ENCODE measurements at places on chromosomes 3 and 15. TPM values are rescaled to one million over a fixed set of nuclear protein-coding genes. Genes with fewer than 3 reads are reported as not detected.

DNA sequence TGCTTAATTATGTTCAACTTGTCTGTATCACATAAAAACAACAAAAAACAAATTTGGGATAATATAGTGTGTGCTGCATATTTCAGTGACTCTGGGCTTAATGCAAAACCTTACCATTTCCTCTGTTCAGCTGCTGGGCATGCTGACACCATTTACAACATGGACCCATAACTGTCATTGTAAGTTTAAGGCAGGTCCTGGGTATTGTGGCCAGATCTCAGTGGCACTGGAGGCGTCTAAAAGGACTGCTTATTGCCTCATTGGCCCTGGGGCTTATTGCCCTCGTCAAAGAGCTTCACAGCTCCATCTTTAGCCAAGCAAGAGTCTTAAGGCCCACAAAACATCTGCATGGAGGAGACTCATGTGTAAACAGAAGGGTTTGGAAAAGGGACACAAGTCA, 390.2 kb downstream of the NR2F2 start:
- no peak for DNase-seq

TERC gene
- total RNA-seq: 78.7 TPM

- DNase-seq: peak; percentile 55
Observed at GRCh38 chr3:86995537-86995936, 4.6 kb upstream of the VGLL3 start.

CLDN11 gene
- total RNA-seq: 4.8 TPM

DNA sequence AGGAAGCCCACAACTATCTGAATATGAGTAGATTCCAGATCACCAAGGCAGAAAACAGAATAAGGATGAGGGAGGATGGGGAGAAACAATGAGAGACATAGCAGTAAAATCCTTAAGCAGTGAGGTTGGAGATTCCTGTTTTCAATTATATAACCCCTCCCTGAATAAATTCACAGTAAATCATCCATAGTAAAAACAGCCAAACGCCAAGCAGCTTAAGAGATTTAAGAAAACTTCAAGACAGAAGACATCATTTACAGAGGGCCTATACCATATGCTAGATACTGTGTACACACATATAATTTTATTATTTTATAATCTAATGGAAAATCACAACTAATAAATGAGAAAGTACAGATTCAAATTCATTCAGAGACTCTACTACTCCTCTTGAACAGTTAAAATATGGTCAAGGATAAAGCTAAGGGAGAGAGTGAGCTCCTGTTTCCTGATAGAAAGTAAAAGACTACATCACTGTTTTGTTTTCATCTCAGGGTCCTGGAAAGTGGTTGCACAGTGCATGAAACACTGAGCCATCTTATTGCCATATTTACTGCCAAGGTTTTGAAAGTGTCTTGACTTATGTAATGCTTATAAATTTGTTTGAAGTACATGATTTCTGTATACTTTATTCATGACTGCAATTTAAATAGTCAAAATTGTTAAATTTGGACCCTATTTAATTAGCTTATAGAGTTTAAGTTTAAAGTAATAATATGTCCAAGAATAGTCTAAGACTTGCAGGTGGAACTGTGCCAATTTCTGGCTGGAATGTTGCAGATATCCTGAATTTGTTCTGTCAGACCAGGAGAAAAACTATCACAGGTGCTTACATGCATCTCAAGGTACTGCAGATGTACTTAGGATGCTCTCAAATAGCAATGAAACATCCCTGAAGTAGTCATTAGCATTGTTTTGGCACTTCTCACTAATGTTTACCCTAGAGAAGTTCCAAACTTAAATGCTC, 141.4 kb downstream of the TBL1XR1 start:
- no peak for DNase-seq

DNA sequence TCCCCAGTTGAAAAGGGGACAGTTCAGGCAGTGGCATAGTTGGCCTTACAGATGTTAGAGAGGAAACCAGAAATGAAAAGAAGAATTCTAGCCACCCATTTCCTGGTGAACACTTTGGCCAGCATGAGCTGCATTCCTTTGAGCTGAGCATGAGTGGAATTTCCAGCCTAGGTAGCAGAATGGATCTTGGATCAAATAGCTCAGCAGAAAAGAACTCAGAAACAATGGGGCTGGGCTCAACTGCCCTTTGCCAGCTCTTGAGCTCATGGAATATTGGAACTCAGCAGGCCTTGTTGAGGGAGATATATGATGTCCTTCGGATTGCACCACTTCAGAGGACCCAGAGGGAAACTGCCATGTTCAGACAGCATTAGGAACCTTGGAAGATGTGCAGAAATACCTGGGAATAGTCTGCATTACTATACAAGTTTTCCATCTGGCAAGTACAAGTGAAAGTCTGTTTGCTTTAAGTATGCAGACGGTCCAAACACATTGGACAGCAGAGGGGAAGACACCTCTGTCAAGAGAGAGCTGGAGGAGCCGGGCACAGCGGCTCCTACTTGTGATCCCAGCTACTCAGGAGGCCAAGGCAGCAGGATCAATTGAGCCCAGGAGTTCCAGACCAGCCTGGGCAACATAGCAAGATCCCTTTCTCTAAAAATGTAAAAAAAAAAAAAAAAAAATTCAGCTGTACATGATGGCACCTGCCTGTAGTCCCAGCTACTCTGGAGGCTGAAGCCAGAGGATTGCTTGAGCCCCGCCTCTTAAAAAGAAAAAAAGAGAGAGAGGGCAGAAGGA, 3.1 kb upstream of the CDV3 start:
- DNase-seq: peak; percentile 78

SAMD7 gene
- total RNA-seq: not detected

DNA sequence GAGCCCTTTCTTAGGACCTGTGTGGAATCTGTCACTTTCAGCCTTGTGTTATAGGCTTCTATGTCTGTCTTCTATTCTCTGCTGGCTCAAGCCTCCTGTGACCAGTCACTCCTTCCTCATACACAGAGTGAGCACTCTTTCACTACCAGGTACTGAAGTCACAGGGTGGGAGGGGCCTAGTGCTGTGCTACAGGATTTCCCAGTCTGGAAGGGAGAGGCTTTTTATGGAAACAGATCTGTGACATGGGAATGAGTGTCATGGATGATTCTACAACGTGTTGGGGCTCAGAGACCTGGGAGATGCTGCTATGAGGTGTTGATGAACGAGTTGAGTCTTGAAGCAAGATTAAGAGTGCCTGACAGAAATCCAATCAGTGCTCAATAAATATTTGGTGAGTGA, 100.5 kb downstream of the PDCD6IP start:
- peak; percentile 42 for DNase-seq

- DNase-seq: no peak
Observed at GRCh38 chr3:66372681-66373350, 128.0 kb downstream of the LRIG1 start.

DNA sequence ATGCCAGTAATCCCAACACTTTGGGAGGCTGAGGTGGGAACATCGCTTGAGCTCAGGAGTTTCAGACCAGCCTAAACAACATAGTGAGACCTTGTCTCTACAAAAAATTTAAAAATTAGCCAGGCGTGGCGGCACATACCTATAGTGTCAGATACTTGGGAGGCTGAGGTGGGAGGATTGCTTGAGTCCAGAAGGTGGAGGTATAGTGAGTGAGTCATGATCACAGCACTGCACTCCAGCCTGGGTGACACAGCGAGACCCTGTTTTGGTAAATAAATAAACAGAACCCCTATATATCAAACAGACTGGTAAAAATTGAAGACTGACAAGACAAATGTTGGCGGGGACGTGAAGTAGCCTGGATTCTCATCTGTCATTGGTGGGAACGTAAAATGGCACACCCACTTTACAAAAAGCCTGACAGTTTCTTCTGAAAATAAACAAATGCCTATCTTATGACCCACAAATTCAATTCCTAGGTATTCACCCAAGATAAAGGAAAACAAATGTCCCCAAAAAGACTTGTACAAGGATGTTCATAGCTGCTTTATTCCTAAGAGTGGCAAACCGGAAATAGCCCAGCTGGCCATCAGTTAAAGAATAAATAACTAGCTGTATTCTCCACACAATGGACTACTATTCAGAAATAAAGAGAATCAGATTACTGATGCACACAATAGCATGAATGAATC, 47.0 kb upstream of the GK5 start:
- DNase-seq: no peak

EEF1AKMT4 gene
- 11.1 TPM for total RNA-seq

EPHA3 gene
- 0.04 TPM for total RNA-seq

- no peak for DNase-seq
Observed at GRCh38 chr3:9013782-9014563, 50.7 kb upstream of the RAD18 start.

EHHADH gene
- total RNA-seq: 5.5 TPM

BCL2A1 gene
- not detected for total RNA-seq

GRCh38 chr3:114307832-114308231, 14.0 kb downstream of the TIGIT start:
- DNase-seq: no peak

DNA sequence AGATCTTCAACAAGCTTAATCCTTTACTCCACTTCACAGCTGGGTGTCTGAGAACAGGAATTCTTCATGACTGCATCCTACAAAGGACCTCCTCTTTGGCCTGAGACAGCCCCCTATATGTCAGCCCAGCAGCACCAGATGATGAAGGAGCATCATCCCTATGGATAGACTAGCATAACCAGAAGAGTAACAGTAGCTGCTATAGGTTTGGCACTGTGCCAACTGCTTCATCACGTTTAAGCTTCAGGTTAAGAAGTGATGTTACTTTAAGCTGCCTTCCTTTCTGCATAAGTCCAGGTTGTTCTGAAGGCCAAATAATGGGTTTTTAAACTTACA, 50.6 kb downstream of the CMSS1 start:
- DNase-seq: peak; percentile 46

- no peak for DNase-seq
Observed at GRCh38 chr3:182142928-182143327, 431.2 kb downstream of the SOX2 start.

- no peak for DNase-seq
Observed at GRCh38 chr3:100261485-100261903, 702 bp downstream of the TBC1D23 start.

GRCh38 chr3:48423883-48424695, 5.8 kb downstream of the PLXNB1 start:
- no peak for DNase-seq

GRCh38 chr3:23422517-23422851, 219.4 kb downstream of the UBE2E2 start:
- DNase-seq: no peak

Measured in foreskin keratinocyte (primary cell).